Activated naive CD4-positive, alpha-beta T cell (primary cell): ENCODE measurements at places on chromosomes 2 and 18.

GRCh38 chr2:12417786-12418185, 298.9 kb upstream of the TRIB2 start:
- no peak for DNase-seq

- DNase-seq, result no peak
These were observed 301.2 kb downstream of the TNS1 start for GRCh38 chr2:217701622-217702021.

- DNase-seq, result no peak
These were observed 95.2 kb upstream of the CD302 start for GRCh38 chr2:159892990-159893810.

DNA sequence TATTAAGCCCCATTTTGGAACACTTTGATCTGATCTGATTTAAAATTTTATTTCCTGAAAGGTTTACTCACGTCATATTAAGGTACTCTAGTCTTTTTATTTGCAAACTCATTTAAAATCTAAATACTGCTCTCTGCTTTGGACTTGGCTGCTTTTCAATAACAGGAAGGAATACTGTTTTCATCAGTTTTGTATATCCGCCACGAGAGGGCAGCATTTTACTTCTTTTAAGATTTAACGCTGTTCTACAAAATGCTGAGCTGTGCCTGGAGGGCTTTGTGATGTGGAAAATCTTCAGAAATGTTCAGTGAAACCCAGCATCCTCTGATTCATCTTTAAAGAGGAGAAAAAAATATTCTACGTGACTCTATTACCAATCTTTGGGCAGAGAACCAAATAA, 37.5 kb upstream of the SLC38A11 start:
- DNase-seq, result no peak

GRCh38 chr2:231600619-231601355, 8.1 kb downstream of the TEX44 start:
- no peak for DNase-seq

GRCh38 chr2:26897807-26898479, 50.0 kb downstream of the DPYSL5 start:
- no peak for DNase-seq

GRCh38 chr2:96864343-96865091, 5.4 kb downstream of the SEMA4C start:
- DNase-seq, result no peak

DNA sequence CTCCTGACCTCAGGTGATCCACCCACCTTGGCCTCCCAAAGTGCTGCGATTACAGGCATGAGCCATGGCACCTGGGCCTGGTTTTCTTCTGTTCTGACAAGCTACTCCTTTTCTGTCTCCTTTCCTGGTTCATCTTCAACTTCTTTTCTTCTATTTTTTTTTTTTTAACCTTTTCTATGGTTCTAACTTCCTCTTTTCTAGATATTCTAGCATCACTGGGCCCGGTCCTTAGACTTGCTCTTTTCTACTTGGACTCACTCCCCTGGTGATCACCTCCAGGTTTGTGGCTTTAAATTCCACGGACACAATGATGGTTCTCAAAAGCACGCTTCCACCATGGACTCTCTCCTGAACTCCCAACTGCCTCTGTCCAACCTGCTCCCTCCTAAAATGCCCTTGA, 2.0 kb downstream of the EIF2AK2 start:
- no peak for DNase-seq

GRCh38 chr2:184730288-184730687, 132.0 kb downstream of the ZNF804A start:
- DNase-seq, result no peak

DNA sequence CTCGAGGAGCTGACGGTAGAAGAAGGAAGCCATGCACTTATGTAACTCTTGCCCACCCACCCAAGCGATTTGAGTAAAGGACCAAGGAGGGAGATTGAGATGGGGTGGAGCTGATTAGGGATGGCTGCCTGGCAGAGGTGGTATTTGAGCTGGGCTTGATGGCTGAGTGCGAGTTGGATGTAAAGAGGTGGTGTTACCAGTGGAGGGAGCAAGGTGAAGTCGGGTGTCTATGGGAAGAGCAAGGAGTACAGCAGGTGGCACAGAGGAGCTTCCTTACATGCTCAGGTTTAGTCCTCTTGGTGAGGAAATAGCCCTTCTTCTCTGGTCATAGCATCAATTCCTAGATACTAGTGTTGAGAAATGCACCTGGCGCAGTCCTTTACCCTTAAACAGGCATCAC, 294.2 kb upstream of the SKOR2 start:
- DNase-seq, result no peak

DNA sequence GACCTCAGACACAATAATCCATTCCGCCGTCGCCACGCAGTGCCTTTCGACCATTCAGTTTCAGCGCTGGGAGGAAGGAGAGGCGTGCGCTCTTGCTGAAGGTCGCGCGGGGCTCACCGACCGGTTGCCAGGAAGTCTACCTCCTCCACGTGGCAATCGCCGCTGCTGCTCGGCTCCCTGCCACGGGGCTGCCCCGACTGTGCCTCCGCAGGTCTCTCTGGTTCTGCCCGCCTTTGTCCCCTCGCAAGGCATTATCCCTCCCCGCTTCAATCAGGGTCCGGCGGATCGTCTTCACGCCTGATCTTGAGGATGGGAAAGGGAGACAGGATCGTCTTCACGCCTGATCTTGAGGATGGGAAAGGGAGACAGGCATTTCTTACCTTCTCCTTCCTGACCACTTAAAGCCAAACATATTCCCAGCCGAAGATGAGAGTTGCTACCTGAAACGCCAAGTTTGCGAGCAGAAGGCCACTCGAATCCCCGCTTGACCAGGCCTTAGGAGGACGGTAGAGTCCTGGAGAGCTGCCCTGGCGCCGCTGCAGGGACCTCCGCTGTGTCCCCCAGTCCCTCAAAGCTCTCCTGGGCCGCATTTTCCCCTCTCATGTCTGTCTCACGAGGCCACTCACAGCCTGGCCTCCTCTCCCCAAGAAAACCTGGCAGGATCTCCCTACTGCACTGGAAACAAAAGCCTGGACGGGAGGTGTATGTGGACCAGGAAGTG, 4.3 kb upstream of the GPR45 start:
- DNase-seq, result no peak

- DNase-seq, result no peak
These were observed 33.1 kb downstream of the SEC11C start for GRCh38 chr18:59172664-59173249.

DNA sequence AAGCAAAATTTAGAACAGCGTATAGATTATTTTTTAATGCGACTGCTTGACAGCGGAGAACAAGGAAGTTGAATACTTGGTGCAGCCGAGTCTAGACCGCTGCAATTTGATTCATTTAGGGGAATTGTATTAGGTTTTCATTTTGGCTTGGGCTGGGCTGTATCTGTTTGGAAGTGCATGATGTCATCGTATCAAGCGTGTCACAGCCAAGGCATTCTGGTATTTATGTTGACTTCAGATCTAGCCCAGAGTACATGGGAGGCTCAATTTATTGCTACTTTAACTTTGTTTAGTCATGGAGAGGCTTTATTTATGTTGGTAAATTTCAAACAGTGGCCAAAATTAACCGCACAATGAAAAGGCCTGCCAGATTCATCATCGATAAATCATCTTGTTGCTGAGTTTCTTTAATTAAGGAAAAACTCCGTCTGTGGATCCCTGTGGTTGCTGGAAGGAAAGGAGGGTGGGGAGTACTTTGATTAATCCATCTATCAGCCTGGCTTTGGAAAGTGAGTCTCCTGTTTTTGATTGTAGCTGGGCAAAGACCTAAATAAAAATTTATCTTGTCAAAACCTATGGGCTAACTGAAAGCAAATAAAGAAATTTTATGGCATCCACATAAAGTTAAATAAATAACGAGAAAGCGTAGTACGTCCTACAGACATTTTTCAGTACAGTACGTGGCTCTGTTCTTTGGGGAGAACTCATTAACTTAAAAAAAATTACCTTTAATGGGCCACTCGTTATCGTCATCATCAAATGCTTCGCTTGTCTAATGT, 230.4 kb upstream of the SPRED2 start:
- DNase-seq, result no peak

- DNase-seq, result no peak
These were observed 11.8 kb upstream of the KCMF1 start for GRCh38 chr2:84959095-84959565.

DNA sequence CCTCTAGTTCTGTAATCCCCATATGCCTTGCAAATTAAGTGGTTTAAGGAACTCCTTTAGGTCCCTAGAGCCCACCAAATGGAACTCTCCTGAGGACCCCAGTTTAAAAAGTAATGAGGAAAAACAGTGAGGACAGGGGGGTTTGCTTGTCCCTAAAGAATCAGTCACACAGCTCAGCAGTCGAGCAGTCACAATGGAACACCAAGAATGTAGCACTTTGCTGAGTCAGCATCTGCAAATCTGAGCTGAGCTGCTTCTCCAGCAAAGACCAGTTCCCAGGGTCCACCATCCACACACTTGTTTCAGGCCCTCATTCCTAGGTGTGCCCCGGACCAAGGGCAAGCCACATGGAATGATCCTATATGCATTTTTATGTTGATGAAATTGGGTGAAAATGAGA, 46.2 kb upstream of the NEDD4L start:
- DNase-seq, result no peak

GRCh38 chr18:56493531-56493930, 144.9 kb downstream of the TXNL1 start:
- no peak for DNase-seq

DNA sequence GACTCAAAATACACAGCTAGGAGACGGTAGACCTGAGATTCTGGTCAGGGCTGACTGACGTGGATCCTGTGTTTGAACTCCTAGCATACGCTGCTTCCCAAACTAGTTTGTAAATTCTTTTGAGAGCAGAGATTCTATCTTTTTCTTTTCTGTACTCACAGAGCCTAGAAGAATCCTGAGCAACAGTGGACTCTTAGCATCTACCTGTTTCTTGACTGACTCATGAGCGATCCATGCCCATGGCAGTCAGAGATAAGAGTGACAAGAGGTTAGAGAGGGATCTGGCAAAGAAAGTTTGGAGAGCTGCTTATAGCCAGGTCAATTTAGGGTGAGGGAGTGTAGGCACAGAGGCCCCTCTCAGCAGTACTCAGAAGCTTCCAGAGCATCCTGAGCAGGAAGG, 41.1 kb upstream of the PPP1CB start:
- no peak for DNase-seq

DNA sequence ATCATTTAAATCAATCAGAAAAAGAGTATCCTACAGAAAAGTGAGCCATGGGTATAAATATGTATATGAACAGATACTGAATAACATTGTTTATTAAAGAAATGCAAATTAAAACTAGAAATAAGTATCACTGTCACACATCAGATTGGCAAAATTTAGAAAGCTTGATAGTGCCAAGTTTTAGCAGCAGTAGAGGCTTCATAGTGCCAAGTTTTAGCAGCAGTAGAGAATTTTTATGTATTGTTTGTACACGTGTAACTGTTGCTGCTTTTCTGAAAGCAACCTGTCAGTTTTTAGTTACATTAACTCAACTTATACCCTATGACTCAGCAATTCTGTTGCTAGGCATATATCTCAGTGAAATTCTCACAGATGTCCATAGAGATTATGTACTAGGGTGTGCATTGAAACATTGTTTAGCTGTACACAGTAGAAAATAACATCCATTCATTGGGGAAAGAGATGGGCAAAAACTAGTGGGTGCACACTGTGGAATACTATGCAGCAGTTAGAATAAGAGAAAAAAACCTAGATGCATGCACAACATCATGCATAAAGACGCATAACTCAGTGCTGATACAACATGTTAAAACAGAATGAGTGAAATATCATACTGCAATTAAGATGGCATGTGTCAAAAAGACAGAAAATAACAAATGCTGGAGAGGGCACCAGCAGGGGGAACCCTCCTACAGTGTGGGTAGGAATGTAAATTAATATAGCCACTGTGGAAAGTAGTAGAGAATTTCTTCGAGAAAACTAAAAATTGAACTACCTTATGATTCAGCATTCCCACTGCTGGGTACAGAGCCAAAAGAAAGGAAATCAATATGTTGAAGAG, 294.5 kb upstream of the NT5C1B start:
- DNase-seq, result no peak

- no peak for DNase-seq
These were observed 49.0 kb upstream of the PAIP2B start for GRCh38 chr2:71275939-71276310.

- no peak for DNase-seq
These were observed 19.9 kb downstream of the PTH2R start for GRCh38 chr2:208426412-208427045.

DNA sequence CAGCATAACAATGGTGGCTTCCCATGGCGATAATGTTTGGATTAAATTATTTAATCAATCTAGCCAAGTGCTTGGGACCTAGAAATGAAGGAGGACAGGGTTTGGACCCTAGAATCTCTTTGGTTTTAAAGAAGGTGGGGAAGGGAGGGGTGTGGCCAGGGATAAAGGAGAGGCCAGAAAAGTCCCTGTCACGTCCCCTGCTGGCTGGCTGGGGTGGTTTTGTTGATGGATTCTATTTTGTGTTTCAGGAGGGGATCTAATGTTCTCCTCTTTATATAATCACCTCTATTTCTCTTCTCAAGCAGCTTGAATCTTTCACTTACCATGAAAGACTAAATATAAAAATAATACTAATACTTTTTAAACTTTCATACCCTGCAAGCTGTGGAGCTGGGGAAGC, 52.6 kb upstream of the GALR1 start:
- no peak for DNase-seq
